ENCODE measurements at places on chromosomes 7 and 10.

- DNase-seq: no peak
Observed at GRCh38 chr7:86978808-86979506, 80.5 kb downstream of the ELAPOR2 start.

GRCh38 chr10:104256335-104256961 is 1.8 kb downstream of the GSTO1 start:
- DNase-seq: peak; percentile 1

GRCh38 chr10:3811291-3811870 is 26.4 kb upstream of the KLF6 start:
- DNase-seq: no peak

DNA sequence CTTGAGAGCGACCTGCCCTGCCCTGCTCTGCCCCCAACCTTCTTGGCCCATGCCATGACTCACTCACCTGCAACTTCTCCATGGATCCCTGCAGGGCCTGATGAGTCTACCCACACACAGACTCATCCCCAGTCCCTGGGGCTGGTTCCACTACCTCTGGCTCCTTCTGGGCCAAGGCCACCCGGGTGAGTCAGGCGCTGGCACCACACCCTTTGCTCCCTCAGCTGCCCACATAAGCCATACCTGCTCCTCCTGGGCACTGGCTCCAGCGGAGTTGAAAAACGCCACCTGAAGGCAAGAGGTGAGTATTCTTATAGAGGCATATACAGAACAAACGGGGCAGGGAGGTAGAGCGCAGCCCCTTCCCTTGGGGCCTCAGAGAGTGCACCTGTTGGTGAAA is 16.2 kb upstream of the MTPAP start:
- no peak for DNase-seq

DNA sequence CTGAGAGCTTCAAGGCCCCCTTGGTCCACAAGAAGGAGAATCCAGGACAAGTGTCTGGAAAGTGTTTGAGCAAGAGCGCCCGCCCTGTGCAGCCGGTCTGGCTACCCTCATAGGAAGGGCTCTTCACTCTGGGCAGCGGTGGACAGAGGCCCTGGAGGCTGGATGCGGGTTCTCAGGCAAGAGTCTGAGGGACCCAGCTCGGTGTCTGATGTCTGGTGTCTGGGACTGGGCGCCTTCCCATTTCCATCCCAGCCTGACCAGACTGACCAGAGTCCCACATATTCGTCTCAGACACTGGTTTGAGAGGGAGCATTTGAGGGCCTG is 59.8 kb downstream of the HK1 start:
- DNase-seq: no peak

GRCh38 chr7:2012044-2012900 is 220.5 kb downstream of the MAD1L1 start:
- no peak for DNase-seq

DNA sequence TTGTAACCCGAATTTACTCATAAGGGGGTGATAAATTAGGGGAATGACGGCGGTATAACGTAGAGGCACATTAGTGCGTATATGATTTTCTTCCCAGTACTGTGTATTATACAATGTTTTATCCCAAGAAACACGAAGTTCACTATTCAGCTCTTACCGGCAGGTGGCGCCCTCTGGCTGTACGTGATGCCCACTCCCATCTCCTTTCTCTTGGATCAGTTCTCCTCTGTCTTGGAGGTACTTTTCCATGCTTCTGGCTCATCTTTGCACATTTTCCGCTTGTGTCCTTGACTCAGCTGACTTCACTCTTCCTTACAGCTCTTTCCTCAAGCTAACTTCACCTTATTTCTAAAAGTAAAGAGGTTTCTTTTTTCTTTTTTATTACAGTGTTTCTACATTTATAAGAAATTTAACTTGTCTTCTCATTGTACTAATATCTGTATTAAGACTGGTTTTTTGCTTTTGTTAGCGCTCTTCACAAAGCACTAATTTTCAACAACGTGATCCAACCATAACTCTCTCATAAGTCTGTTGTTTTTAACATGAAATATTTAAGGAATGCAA is 21.3 kb downstream of the TMEM176B start:
- DNase-seq: peak; percentile 79

GRCh38 chr7:149826344-149827088 is 11.7 kb upstream of the ZNF862 start:
- DNase-seq: no peak

- DNase-seq: no peak
Observed at GRCh38 chr7:148447221-148447849, 143.2 kb upstream of the C7orf33 start.

DNA sequence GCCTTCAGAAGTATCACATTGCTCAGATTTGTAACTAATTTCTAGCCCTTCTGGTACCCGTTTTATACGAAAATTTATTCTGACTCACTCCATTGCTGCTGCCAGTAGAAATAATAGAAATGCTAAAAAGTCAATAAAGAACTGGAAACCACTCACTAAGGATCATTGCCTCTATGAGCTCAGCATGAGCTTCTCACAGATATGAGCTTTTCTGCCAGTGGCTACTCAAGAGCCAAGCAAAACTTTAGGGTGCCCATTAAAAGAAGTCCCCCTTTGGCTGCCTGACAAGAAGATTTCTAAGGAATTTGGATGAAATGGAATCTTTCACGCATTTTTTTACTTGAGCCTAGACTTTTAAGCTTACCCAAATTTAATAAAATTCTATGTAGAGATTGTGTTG is 52.5 kb downstream of the GPR37 start:
- DNase-seq: no peak

- DNase-seq: no peak
Observed at GRCh38 chr7:39035156-39035555, 57.4 kb downstream of the POU6F2 start.

DNA sequence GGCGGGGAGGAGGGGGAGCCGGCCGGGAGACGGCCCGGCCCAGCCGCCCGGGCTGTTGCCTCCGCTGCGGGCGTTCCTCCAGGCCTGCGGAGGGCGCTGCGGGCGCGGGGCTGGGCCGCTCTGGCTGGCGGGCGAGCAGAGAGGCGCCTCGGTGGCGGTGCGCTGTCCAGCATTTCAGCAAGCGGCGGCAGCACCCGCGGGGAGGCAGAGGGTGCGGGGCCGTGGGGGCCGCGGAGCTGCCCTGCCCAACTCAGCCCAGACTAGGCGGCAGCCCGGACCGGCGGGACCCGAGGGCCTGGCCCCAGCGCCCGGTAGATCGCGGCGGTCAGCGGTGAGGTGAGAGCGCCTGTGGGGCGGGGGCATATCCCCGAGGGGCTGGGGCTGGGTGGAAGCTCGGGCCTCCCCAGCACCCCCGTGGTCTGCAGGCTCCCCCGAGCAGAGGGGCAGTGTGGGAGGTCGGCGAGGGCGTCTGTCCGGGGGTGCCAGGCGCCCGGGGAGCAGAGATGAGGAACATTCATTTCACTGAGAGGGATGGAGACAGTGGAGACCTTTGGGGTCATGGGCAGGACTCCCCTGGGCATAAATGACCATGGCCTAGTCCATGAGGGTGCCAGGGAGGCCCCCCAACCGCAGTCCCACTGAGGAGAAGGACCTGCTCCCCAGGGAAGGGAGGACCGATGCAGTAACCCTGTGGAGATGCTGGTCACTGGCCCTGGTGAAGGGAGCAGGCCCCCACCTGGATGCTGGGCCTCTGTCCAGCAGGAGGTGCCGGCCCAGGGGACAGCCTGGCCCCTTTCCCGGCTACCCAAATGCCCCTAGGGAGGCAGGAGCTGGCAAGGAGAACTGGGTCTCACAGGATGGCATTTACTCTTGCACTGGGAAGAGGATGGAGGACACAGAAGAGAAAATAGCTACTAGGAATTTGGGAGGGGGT is at the start of gene SRRM3:
TSS of gene SRRM3 (plus strand) at position 165 of the 934 bp plus-strand sequence. CDS start 33,171 bp downstream, outside the sequence.
- DNase-seq: peak; percentile 54

DNA sequence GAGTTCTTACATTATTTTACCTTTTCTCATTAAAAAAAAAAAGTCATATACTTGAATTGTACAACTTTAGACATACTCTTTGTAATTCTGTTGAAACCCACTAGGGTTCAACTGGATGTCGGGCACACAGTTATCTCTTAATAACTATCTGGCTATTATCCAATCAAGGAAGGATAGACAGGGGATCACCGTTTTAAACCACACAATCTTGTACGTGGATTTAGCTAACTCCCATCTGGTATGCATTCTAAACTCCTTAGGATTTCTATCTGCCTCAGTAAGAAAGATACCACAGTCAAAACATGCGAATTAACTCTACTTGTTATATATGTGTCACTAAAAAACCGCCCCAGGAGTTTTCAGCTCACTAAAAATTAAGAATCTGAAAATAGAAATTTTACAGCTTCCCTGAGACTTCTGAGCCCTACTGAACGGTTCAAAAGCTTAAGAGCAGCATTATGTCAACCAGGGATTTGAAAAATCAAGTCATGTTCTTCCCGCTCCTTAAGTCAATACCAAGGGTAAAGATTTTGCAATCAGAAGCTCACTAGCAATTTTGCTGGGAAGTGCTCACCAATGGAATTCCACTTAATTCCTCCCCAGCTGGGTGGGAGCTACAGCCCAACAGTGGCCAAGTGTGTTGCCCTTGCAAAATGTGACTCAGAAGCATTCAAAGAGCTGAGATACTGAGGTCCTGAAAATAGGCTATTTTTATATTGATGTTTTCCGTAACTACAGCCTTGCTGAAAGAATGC is 267.0 kb downstream of the FRMD4A start:
- DNase-seq: no peak

DNA sequence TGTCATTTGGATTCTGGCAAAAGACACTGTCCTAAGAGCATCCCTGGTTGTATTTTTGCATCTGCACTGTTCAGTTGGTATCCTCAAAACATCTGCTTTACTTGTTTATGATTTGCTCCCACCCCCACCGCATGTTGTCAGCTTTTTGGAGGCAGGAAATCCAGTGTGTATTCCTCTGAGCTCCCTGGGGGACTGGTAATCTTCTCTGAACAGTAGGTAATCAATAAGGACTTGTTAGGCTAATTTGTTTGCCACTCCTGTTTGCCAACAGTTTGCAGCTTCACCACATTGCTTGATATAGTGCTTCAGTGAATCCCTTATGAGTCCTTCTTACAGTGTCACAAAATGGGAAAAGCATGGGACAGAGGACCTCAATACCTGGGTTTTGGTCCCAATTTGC is 49.1 kb downstream of the FEZF1 start:
- no peak for DNase-seq

DNA sequence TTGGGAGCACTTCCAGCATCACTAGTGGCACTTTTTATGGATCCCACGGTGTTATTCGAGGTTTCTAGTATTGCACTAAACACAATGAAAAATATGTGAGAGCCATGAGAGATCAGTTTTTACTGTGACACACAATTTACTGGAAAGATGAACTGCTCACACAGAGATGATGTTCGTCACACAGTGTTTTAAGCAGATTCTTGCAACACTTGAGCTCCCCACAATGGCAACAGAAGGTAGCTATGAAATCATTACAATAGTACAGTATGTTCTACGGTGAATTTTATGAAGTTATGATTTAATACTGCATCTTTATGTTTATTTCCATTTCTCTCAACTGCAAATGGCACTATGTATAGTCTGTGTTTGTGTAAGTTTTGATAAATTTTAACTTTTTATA is 27.4 kb upstream of the ENTPD1 start:
- DNase-seq: peak; percentile 0

- DNase-seq: no peak
Observed at GRCh38 chr10:98285416-98285815, 17.4 kb upstream of the LOXL4 start.

DNA sequence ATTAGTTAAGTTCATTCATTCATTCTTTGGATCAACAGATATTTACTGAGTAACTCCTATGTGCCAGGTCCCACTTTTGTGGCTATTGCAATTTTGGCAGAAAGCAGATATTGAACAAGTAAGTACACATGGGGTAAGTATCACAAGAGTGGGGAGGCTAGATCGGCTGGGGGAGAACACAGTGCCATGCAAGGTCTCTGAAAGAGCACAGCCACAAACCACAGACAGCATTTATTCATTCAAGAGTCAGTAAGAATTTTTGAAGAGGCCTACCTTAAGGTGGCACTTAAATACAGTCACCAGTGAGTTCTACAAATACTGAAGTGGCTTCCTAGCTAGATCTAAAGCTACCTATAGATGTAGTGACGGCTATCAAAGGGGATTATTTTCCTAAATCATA is 304.2 kb downstream of the RNLS start:
- DNase-seq: no peak

DNA sequence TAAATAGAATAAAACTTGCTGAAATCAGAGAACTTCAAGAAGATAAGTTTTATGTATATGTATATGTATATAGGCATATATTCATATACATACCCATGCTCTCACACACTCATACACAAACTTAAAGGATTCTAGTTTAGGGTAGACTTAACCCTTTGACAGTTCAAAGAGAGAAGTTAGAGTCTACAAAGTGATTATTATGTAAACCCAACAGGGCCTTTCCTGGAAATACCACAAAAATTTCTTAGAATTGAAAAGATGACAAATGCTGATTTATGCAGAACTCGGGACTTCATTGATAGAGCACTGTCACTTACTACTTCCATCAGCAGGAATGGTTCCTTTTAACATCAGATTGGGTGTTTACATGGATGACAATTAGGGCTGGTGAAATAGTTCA is 763.5 kb downstream of the AUTS2 start:
- DNase-seq: no peak

- DNase-seq: no peak
Observed at GRCh38 chr7:26349005-26349915, 57.6 kb downstream of the SNX10 start.

- DNase-seq: no peak
Observed at GRCh38 chr10:70585578-70586169, 16.9 kb downstream of the PRF1 start.

GRCh38 chr10:100882252-100882651 is 30.5 kb upstream of the SLF2 start:
- DNase-seq: no peak

DNA sequence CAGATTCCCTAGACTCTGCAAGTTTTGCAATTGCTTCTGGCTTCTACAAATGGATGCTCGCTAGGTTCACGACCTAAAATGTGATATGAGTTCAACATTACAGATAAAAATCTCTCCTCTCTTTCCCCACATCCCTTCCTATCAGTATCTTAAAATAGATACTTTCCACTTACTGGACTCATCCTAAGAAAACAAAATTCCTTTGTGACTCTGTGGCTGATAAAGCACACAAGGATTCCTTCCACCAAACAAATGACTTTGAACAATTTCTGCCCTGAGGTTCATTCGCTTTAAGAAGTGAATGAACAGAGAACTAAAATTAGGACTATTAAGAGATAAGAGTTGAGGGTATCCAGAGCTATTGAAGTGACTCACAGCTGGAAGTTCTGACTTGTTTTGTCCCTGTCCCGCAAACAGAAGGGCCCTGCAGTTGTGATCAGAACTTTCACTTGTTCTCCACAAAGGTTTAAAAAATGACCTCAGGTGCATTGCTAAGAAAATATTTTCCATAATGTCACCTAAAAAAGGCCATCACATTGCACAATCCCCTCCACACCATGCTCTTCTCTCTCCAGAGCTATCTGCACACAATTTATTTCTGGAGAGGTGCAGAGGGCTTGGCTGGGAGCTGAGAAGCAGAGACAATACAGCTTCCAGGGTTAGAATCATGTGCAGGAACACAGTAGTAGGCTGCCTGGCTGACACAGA is 96.1 kb downstream of the PIP4K2A start:
- DNase-seq: no peak

- DNase-seq: no peak
Observed at GRCh38 chr10:80471715-80472233, 17.7 kb downstream of the TSPAN14 start.

Measured in NCI-H524 (cell line).